Amniotic stem cell (primary cell): ENCODE measurements at places on chromosomes 12 and 14.

- no peak for DNase-seq
These were observed 9.1 kb upstream of the PTGER2 start for GRCh38 chr14:52305014-52305413.

DNA sequence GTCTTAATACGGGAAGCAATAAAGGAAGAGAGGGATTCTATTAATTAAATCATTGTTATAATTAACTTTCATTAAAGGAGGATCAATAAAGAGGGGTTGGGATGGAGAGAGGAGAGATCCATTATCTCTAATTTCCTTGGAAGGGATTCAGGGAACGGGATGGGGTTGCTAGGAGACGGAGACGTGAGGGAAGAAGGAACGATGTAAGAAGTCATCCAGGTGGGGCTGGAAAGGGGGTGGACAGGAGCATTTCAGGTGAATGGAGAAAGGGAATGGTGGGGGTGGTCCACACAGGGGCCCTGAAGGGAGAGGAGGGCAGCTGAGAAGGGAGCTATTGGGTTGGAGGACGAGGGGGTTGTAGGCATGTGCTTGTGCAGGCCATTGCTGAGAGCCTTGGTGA lies 17.2 kb downstream of the CALCOCO1 start:
- DNase-seq: no peak

DNA sequence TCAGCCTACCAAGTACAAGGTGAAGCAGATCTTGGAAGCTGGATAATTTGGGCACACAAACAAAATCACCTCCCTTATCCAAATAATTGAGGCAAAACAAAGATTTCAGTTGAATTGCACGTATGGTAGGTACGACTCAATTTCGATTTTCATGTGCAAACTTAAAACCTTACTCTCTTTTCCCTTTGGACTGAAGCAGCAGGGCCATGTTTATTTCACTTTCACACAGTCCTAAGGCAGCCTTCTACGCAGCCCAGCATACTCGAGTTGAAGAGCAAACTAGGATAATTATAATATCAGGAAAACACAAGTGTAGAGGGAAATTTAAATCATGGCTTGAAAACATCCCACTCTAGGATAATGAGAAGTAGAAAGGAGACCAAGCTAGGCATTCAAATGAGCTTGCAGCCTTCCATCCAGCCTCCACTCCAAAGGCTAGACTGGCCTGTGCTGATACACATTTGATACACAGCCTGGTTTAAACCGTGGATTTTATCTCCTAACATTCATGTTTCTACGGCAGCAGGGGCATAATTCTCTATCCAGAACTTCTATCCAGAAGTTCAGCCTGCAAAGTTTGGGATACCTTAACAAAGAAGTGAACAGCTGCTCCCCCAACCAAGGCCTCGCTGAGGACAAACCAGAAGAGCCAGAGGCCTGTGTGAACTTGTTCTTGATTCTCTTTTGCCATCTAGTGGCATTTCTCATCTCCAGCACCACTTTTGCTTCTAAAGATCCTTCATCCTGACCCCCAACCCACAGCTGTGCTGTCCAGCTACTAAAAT lies 2.4 kb upstream of the RNASE7 start:
- peak; percentile 40 for DNase-seq

- no peak for DNase-seq
These were observed 109.7 kb downstream of the GPATCH2L start for GRCh38 chr14:76261371-76261811.

DNA sequence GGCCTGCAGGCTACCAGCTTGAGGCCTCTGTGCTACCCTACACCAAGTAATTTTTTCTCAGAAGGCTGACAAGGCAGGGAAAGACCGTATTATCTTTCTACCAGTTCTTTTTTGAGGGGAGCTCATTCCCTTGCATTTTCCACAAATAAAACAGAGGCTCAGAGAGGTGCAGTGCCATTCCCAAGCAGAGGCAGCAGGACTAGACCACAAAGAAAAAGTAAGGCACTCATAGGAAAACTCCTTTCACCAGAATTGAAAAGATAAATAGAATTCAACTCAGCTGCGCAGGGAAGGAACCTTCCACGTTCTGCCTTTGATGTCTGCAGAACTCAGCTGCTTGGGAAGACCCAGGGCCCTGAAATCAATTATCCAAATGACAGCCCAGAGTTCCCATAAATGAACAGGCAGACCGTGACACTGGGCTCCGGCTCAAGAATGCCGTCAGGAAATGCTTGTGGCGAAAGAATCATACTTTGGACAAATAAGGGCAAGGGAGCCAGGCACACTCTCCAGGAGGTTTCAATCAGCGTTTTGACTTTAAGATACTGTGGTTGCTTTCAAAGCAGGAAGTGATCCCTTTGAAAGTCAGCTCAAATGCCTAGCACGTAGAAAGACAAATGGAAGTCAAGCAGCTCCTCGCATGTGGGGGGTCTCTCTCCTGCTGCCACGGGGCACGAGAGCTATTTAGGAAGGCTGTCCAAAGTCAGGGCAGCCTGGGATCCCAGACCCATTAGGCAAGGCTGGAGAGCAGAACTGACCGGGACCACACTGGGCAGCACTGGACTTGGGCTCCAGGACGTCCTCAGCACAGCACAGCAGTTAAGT lies 14.0 kb downstream of the KCTD10 start:
- peak; percentile 73 for DNase-seq
